ENCODE measurements at places on chromosomes 1 and 21. TPM values are rescaled to one million over a fixed set of nuclear protein-coding genes. Genes with fewer than 3 reads are reported as not detected.
A peak's percentile ranks its signal among the peaks of the same experiment; 100 is the strongest.

The AIM2 gene
- not detected for total RNA-seq

The SLC45A1 gene
- total RNA-seq = 0.75 TPM

GRCh38 chr1:15038232-15039016 lies 115.1 kb upstream of the TMEM51 start:
- H3K27me3 ChIP-seq = no peaks in the 10 kb centered on the region
- no peaks in the 10 kb centered on the region for H3K36me3 ChIP-seq
- H3K4me1 ChIP-seq = no peaks in the 10 kb centered on the region
- no peak overlapping the region for H3K4me3 ChIP-seq
- peak; percentile 56 for DNase-seq

- no peaks in the 10 kb centered on the region for H3K36me3 ChIP-seq
- H3K27me3 ChIP-seq = no peaks in the 10 kb centered on the region
- no peaks in the 10 kb centered on the region for H3K4me1 ChIP-seq
- no peak for DNase-seq
- H3K27ac ChIP-seq = no peak overlapping the region
Observed at GRCh38 chr21:42748620-42749176, 95.3 kb downstream of the PDE9A start.

DNA sequence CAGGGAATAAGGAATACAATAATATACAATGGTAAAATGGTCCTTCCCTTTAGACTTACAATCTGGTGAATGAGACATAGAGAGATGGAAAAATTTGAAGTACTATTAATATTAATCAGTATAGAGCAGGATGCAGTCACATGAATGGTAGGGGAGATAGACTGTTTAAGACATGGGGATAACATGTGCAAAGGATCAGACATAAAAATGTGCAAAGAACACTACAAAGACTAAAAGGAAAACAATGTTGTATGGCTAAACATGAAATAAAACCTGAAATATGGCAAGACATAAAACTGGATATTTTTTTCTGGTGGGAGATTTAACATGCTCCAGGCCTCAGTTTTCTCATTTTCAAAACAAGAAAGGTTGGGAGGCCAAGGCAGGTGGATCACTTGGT lies 182.4 kb upstream of the DPT start:
- no peak overlapping the region for H3K4me3 ChIP-seq
- H3K27ac ChIP-seq = no peak overlapping the region
- no peaks in the 10 kb centered on the region for H3K27me3 ChIP-seq
- H3K36me3 ChIP-seq = no peaks in the 10 kb centered on the region
- H3K4me1 ChIP-seq = peaks cover 31% of the 10 kb centered on the region
- no peak for DNase-seq

DNA sequence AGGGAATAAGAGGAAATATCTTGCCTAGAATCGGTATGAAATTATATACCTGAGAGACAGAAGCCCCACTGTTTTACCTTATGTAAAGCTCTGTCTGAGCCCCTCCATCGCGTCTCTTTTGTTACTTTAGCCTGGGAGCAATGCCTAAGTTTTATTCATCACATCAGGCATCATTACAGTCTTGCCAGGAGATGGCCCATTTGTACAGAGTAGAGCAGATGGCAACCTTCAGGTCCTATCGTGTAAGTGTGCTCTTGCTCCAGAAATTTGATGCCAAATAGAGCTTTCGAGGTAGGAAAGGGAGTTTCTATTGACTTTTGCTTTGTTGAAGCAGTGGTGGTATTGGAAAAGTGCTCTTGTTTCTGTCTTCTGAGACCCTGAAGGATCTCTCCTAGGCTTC lies 24.9 kb downstream of the CFAP126 start:
- no peak overlapping the region for H3K4me3 ChIP-seq
- no peak for DNase-seq
- peaks cover 27% of the 10 kb centered on the region for H3K36me3 ChIP-seq
- H3K27me3 ChIP-seq = no peaks in the 10 kb centered on the region
- no peaks in the 10 kb centered on the region for H3K4me1 ChIP-seq
- H3K27ac ChIP-seq = no peak overlapping the region

- H3K36me3 ChIP-seq = no peaks in the 10 kb centered on the region
- peaks cover 15% of the 10 kb centered on the region for H3K4me1 ChIP-seq
- H3K27ac ChIP-seq = peak overlapping the region; percentile 90
- H3K4me3 ChIP-seq = no peak overlapping the region
Observed at GRCh38 chr1:186762653-186763052, 66.1 kb upstream of the PLA2G4A start.

- H3K4me1 ChIP-seq = peaks cover 22% of the 10 kb centered on the region
- DNase-seq = peak; percentile 15
- no peak overlapping the region for H3K27ac ChIP-seq
- H3K4me3 ChIP-seq = no peak overlapping the region
Observed at GRCh38 chr1:47646676-47647075, 208.8 kb downstream of the FOXD2 start.

- H3K27ac ChIP-seq = peak overlapping the region; percentile 95
- no peak overlapping the region for H3K4me3 ChIP-seq
- no peaks in the 10 kb centered on the region for H3K36me3 ChIP-seq
- H3K27me3 ChIP-seq = no peaks in the 10 kb centered on the region
- peaks cover 65% of the 10 kb centered on the region for H3K4me1 ChIP-seq
Observed at GRCh38 chr1:235078480-235079381, 49.9 kb downstream of the TOMM20 start.

DNA sequence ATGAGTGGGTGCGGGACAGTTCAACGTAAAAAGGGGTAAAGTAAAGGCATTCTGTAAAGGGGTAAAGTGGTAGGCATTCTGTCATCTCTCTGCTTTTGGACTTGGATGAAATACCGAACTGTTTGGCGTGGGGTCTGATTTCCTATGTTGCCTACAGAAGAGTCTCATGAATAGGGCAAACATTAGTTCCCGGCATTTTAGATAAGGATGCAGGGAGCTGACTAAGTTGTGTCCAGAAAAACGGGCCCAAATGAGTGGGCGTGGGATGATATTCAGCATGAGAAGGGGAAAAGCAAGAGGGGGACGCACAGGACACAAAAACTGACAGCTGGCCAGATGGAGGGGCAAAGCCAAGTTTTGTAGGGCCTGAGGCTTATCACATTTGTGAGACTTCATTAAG lies 2.9 kb upstream of the RHOU start:
- H3K27ac ChIP-seq = no peak overlapping the region
- DNase-seq = no peak
- no peaks in the 10 kb centered on the region for H3K36me3 ChIP-seq
- peaks cover 83% of the 10 kb centered on the region for H3K27me3 ChIP-seq

DNA sequence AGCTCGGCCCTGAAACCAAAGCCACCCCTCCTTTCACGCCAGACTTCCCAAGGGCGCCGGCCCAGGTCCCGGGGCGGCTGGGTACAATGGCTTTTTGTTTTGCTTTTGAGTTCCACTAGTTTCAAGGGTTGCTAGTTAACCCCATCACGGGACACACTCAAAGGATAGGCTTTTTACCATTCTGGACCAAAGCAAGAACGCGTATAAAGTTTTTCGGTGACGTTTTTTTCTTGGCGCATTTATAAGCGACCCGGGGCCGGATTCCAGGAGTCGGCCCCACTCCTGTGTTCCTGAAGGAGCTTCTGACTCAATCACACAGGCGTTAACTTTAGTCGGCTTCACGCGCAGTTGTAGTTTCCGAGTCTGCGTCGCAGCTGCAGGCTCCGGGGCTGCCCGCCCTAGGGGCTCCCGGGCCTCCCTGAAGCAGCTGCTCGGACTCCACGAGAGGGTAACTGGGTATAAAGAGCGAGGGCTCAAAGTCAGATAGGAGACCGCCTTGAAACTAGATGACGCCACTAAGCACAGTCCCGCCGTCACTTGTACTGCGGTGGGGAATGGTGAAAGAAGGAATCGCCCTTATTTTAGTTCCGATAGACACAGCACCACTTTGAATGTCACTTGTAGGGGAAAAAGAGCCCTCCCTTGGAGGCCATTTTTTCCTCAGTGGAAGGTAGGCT lies 707 bp upstream of the KLHL21 start:
- peaks cover 30% of the 10 kb centered on the region for H3K4me1 ChIP-seq
- peaks cover 4% of the 10 kb centered on the region for H3K36me3 ChIP-seq
- peak overlapping the region; percentile 74 for H3K27ac ChIP-seq
